ENCODE measurements at places on chromosomes 7 and 10.

DNA sequence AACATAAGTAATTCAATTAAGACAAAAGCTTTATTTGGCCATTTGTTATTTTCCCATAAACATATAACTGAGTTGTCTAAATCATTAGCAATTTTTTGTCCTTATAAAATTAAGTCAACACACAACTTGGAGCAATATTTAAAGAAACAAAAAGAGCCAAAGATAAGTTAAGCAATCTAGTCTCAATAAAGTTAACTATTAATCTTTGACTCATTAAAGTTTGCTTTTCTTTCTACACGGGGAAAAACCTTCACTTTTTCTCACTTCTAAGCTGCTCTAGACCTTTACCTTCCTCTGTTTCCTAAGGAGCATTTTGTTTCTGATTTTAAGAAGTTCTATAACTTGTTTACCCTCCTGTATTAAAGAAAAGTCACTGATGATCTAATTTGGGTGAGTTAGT, 867.1 kb upstream of the PHF14 start:
- no peak for DNase-seq

DNA sequence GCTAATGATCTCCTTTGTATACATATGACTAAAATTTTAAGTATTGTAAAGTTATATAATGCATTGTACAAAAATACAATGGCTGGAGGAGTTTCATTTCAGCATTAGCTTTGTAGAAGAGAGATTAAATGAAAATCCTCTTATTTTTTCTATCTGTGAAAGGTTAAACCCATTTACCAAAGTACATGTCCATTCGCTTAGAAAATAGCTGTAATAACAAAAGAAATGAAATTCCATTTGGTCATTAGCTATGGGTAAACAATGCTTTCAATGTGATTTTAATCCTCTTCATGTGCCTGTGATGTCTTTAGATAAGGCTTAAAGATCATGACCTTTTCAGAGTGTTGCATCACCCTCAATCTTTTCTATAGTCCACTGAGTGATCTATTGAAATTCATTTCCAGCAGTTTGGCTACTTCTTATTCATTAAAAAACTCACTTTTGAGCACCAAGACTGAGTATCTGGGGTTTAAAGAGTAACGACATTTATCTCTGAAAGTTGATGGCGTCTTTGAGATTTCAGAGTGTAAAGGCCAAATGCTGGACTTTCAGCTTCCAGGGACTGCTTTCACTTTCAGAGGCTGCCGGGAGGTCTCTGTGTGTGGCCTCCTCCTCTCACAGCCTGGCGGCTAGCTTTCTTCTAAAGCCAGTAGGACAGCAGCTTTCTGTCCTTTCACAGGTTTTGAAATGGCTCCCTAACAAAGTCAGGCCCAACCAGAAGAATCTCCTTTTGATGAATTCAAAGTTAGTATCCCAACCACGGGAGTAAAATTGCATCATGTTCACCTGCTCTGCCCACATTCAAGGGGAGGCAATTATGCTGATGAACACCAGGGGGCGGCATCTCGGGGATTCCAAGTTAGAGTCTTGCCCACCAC, 701.4 kb upstream of the COBL start:
- no peak for DNase-seq

DNA sequence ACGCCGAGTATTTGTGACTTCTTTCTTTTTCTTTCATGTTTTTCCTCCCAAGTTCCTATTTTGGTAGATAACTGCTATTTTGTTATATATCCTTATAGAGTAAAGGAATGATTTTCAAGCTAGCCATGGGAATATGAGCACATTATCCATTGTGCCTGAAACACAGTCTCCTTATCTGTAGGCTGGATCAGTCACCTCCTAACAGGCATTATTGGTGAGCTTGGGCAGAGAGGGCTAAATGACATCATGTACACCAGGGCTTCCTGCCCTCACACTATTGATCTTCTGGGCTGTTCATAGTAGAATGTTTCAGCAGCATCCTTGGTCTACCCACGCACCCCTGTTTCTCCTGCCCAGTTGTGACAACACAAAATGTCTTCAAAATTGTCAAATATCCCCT, 88.1 kb upstream of the CTBP2 start:
- DNase-seq: no peak

DNA sequence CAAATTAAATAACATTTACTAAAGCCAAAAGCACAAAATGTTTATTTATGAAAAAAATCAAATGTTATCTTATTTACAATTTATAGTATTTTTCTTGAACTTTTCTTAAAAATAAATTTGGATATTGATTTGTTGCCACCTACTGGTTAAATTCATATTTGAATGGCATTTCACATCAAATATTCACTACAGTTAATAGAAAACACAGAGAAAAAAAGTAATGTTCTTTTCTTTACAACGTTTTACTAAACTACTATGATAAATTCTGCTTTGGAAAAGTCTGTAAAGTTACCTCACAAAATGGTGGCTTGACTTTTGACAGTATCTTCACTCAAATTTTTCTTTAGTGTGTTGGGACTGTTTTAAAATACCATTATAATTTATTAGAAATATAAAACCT, 52.7 kb downstream of the SRPK2 start:
- no peak for DNase-seq

GRCh38 chr10:130717083-130717482, 580.9 kb downstream of the GLRX3 start:
- DNase-seq: no peak

GRCh38 chr10:113444766-113445365, 108.0 kb upstream of the HABP2 start:
- DNase-seq: no peak

GRCh38 chr7:49783446-49783845, 10.0 kb downstream of the VWC2 start:
- no peak for DNase-seq

DNA sequence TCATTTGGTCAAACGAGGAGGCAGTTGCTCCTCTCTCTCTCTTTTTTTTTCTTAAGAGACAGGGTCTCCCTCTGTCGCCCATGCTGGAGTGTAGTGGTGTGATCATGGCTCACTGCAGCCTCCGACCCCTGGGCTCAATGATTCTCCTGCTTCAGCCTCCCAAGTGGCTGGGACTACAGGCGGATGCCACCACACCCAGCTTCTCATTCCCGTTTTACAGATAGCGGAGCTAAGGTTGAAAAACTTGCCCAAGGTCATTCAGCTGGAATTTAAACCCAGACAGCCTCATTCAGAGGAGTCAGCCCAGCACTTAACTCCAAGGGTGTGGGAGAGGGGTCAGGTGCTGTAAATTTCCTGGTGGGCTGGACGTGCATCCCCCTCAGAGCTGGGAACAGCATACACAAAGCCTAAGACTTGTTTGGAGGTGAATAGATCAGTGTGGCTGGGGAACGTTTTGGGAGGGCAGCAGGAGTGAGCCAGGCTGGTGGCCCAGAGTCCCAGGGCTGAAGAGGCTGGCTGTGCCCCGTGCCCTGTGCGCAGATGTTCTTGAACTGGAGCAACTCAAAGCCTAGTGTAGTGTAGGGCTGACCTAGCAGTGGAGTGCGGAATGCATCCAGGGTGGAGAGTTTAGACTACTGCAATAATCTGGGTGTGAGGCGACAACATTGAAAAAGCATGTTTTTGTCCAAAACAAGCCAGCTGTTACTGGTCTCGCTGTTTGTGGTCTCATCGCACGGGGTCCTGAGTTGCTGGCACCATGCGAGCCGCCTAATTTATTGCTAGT, 2.3 kb downstream of the HTRA1 start:
- no peak for DNase-seq

DNA sequence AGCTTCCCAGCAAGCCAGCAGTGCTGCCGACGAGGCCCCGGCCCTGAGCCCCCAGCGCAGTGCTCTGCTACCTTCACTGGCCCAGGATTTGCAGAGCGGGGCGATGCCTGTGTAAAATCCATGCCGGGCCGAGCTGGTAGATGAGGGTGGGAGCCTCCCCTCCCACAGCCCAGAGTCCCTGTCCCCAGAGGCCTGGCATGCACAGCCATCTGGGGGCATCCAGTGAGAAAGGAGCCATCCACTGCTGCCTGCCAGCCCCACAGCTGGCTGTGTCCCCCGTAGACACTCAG, 116.7 kb downstream of the RGS10 start:
- DNase-seq: no peak

- no peak for DNase-seq
These were observed 168.9 kb downstream of the SNX10 start for GRCh38 chr7:26460351-26461085.

- DNase-seq: no peak
These were observed 35.2 kb downstream of the FAM53B start for GRCh38 chr10:124708922-124709520.

GRCh38 chr10:86314616-86315548, 51.7 kb downstream of the GRID1 start:
- no peak for DNase-seq

DNA sequence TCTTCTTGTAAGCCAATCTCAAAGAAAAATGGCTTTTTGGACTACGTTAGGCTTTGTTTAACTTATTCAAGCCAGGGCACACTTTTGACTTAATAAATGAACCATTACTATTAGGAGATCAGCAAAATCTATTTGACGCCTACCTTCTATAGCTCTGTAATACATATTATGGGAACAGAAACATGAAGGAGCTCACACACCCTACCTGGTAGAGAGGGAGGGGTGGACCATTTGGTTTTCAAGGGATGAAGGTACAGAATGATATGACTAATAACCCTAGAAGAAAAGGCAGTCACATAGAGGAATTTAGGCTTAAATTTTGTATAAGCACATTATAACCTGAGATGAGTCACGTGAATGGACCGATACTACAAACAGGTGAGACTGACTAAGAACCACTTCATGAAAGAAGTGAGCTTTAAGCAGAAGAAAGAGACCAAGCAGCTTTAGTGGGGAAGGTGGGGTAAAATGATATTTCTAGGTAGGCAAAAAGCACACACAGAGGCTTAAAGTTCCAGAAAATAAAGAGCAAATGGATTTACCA, 106.8 kb upstream of the CTTNBP2 start:
- no peak for DNase-seq

GRCh38 chr7:18363751-18364380, 131.7 kb upstream of the HDAC9 start:
- DNase-seq: no peak

DNA sequence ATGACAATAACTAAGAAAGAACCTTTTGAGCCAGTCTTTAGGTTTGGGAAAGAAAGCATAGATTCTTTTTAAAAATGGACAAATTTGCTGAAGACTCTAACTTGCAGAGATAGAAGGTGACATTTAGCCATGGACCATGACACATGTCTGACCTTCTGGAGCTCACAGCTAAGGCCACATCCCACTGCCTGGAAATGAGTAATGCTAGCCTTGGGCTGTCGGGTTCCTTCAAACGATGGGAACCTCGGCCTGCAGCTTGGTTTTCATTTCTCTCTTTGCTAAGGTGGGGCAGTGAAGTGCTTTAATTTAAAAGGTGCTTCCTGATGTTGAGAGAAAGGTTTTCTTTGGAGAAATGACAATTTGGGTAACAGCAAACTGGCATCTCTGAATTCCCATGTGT, 223.2 kb downstream of the FANK1 start:
- no peak for DNase-seq

GRCh38 chr7:158032561-158033115, 555.0 kb downstream of the PTPRN2 start:
- no peak for DNase-seq

GRCh38 chr10:76333326-76333725, 901.9 kb downstream of the LRMDA start:
- DNase-seq: no peak

DNA sequence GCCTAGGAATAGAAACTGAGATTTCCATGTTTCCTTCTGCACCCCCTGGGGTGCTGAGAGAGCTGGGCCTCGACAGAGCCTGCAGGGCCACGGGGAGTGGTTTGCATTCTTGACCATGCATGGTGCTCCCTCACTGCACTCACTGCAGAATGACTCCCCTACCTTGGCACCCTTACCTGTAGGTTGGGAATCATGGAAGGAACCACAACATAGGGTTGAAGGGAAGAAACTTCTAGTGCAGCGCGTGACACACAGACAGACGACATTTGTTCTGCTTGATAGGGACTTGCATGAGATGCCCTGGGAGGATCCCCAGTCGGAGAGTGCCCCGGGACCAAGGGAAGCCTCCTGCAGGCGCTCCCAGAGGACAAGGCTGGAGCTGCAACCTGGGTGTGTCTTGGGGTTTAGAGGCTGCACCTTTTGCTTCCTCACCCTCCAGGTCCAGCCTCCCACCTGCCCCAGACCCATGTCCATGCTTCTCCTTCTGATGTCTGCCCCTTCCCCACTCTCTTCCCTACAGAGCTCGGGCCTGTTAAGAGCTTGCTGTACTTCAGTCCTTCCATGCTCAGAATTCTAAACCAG, 245.2 kb downstream of the ABCA13 start:
- DNase-seq: no peak

- no peak for DNase-seq
These were observed 27.3 kb downstream of the PDIA4 start for GRCh38 chr7:149000961-149001360.

DNA sequence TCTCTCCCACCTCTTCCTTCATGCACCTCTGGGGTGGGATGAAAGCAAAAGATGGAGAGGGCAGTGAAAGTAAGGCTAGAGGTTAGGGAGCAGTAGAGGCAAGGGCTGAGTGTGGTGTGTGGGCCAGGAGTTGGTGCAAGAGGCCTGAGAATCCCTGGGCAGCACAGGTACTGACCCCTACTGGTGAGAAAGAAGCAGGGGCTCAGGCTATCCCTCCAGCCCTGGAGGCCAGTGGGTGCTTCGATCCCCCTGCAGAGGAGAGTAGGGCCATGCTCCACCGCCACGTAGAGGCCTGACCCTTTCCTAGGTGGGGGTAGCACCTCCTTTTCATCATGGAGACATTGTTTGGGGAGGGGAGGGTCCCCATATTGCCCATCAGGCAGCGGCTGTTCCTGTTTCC, 9.8 kb downstream of the CDHR1 start:
- DNase-seq: no peak

DNA sequence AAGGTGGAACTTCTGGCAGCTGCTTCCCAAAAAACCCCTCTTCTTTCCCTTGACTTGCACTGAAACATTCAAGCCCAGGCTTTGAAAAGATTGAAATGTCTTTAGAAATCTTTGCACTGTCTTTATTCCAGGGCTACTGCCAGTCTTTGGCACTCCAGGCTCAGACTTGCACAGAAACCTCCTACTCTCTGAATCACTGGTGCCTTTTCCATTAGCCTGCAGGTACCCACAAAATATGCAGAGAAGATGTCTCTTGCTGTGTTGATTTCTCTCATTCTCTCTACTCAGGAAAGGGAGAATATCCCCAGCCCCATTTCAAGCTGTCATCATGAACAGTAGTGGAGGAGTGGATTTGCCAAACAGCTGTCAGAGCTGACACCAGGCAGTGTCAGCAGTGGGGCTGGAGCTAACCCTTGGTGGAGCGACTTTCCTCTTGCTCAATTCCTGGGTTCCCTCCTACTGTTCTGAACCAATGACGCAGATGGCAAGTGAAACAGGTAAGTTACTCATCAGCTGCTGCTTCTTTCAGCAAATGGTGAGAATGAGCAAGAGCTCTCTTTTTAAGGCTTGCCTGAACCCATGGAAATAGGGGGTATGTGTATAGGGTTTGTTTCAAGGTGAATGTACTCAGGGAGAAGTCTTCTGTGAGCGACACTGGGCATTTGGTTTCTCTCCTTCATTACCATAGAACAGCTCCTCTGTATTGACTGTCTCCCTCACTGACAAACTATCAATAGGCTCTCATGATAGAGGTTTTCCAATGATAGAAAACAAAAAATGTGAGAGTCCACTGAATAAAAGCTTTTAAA, 362.4 kb downstream of the ADRA2A start:
- DNase-seq: no peak

Data from fibroblast of gingiva (primary cell).